ENCODE measurements at places on chromosomes 3 and 15.

DNA sequence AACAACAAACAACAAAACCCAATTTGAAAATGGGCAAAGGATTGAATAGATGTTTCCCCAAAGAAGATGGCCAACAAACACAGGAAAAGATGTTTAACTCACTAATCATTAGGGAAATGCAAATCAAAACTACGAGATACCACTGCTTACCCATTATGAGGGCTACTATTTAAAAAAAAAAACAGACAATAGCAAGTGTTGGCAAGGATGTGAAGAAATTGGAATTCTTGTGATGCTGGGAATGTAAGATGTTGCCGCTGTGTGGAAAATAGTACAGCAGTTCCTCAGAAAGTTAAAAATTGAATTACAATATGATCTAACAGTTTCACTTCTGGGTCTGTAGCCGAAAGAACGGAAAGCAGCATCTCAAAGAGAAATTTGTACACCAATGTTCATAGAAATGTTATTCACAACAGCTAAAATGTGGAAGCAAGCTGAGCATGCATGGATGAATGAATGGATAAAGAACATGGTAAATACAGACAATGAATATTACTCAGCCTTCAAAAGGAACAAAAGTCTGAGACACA is 121.9 kb downstream of the CHSY1 start:
- no peak for DNase-seq

GRCh38 chr15:93089727-93090305 is 805 bp upstream of the RGMA start:
- DNase-seq, result no peak

DNA sequence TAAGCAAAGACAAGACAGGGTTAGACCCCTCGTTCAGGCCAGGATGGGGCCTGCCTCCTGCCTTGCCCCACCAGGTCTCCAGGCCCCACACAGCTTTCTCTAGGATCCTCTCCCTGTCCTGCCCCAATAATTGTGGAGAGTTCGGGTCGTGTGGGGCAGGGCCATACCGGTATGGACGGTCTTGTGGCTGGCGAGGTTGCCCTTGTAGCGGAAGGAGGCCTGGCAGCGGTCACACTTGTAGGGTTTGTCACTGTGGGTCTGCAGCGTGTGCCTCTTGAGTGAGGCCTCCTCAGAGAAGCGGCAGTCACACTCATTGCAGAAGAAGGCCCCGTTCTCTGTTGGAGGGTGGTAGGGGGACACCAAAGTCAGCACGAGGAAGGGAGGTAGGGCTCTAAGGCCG is 18.7 kb downstream of the BCL6 start:
- DNase-seq, result no peak

DNA sequence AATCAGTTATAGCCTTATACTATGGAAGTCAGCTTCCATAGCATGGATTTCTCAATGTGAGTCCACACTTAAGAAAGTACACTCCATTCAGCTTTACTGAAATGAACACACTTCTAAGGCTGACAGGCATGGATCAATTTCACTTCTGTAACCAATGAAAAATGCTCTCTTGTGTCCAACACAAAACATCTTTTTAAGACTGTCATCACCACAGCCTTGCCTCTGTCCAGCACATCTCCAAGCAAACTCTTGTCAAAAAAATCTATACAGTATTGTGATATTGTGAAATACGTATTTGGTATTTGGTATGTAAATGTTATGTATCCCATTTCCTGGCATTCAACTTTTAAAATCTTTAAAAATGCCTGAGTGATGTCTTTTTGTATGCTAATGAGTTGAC is 208.7 kb downstream of the RAP2B start:
- no peak for DNase-seq

- DNase-seq, result no peak
These were observed 598.6 kb downstream of the FOXP1 start for GRCh38 chr3:70984776-70985482.

DNA sequence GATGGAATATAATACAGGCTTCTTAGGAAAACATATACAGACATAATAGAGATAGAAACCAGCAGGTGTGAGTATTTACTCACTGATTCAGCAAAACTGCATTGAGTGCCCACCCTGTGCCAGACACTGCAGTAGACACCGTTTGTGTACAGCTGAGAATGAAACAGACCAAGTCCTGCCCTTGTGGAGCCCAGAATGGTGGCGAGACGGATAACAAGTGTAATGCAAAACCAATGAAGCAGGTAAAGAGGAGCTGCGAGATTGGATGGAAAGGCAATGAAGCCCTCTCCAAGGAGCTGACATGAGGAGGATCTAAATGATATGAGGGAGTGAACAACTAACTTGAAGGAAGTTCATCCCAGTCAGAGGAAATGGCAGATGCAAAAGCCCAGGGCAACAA is 256.4 kb downstream of the MEX3B start:
- no peak for DNase-seq

DNA sequence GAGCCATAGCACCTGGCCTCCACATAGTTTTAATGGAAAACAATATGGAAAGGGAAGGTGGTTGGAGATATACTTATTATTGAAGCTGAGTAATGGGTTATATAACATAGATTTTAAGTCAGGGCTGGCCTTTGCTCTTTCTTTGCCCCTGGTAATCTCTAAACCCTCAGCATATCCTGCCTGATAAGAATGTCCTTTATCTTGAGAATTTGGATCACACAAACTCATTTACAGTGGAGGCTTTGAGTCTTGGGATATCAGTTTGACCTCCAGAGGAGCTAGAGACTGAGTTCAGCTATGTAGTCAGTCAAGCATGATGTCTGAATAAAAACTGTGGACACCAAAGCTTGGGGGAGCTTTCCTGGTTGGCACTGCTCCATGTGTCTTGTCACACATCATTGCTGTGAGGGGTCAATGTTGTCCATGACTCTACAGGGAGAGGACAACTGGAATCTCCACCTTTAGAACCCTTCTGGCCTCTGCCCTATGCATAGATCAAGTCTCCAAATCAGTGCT is 9.0 kb upstream of the C3orf33 start:
- DNase-seq, result no peak

GRCh38 chr3:69343875-69344274 is 42.0 kb downstream of the FRMD4B start:
- DNase-seq, result no peak

- no peak for DNase-seq
These were observed 2.7 kb upstream of the CDC25A start for GRCh38 chr3:48190911-48191310.

- no peak for DNase-seq
These were observed 93.1 kb downstream of the STAG1 start for GRCh38 chr3:136658946-136659682.

- no peak for DNase-seq
These were observed 138.9 kb downstream of the TMCO5A start for GRCh38 chr15:38073178-38073946.

- DNase-seq, result no peak
These were observed 320.5 kb upstream of the UMPS start for GRCh38 chr3:124409650-124410275.

- DNase-seq, result no peak
These were observed 53.7 kb downstream of the DNAJB8 start for GRCh38 chr3:128413003-128413370.

GRCh38 chr3:143331350-143331749 is 211.8 kb downstream of the CHST2 start:
- no peak for DNase-seq
